Suprapubic skin (tissue), 4 donors: ENCODE measurements at places on chromosomes 3 and 15.

GRCh38 chr3:155312781-155313180 lies 19.3 kb upstream of the STRIT1 start:
- H3K36me3 ChIP-seq, result no peaks in the 10 kb centered on the region
- DNase-seq, result no peak
- no peak overlapping the region for H3K4me3 ChIP-seq
- no peak overlapping the region for H3K27ac ChIP-seq

GRCh38 chr15:92462424-92463125 lies 68.9 kb downstream of the ST8SIA2 start:
- no peaks in the 10 kb centered on the region for H3K4me1 ChIP-seq
- no peak overlapping the region for H3K27ac ChIP-seq
- no peak for DNase-seq
- no peaks in the 10 kb centered on the region for H3K36me3 ChIP-seq

DNA sequence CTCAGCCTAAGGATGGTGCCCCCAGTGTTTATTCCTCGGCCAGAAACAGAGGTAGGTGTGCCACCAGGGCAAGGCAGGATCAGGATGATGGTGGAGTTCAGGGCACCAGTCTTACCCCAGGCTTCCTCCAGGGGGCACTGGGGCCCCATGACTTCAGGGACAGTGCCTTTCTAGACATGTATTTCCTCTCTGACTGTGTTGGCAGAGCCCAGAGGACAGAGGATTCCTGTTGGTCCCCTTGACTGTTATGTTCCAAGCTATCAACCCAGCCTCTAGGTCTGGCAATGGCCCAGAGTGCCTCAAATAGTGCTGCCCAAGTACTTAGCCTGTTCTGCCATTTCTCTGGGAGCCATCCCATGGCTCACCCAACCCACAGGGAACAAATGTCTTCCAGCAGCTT lies 2.8 kb downstream of the HEMK1 start:
- no peaks in the 10 kb centered on the region for H3K27me3 ChIP-seq
- peaks cover 7% of the 10 kb centered on the region for H3K36me3 ChIP-seq
- peaks cover 59% of the 10 kb centered on the region for H3K4me1 ChIP-seq

- no peak for DNase-seq
- peaks cover 6% of the 10 kb centered on the region for H3K4me1 ChIP-seq
- H3K36me3 ChIP-seq, result no peaks in the 10 kb centered on the region
- no peaks in the 10 kb centered on the region for H3K27me3 ChIP-seq
- no peak overlapping the region for H3K27ac ChIP-seq
- H3K4me3 ChIP-seq, result no peak overlapping the region
Measured at GRCh38 chr3:17639765-17640164, 102.7 kb downstream of the TBC1D5 start.

- no peak for DNase-seq
- H3K27me3 ChIP-seq, result peaks cover 3% of the 10 kb centered on the region
- no peak overlapping the region for H3K4me3 ChIP-seq
- no peaks in the 10 kb centered on the region for H3K36me3 ChIP-seq
- no peak overlapping the region for H3K27ac ChIP-seq
Measured at GRCh38 chr3:43872301-43872700, 181.6 kb downstream of the ABHD5 start.

DNA sequence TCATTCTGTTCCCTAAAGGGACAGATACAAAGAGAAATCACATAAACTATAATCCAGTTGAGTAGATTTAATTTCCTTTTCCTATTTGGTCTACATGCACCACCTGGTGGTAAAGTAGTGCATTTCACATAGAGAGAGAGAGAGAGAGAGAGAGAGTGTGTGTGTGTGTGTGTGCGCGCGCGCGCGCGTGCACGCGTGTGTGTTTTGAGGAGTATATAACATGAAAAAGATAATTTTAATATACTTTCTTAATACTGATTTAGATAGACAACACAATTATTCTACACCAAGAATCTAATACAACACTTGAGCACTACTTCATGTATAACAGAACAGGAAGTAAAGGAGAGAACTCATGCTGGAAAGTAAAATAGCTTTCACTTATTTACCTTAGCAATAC lies 1.1 kb upstream of the FGF7 start:
- DNase-seq, result peak; percentile 57
- H3K4me3 ChIP-seq, result peak overlapping the region; percentile 34
- no peaks in the 10 kb centered on the region for H3K36me3 ChIP-seq
- peaks cover 11% of the 10 kb centered on the region for H3K4me1 ChIP-seq

- H3K4me1 ChIP-seq, result no peaks in the 10 kb centered on the region
- no peaks in the 10 kb centered on the region for H3K27me3 ChIP-seq
- DNase-seq, result no peak
- no peaks in the 10 kb centered on the region for H3K36me3 ChIP-seq
Measured at GRCh38 chr15:79743032-79743431, 153.8 kb downstream of the MTHFS start.

DNA sequence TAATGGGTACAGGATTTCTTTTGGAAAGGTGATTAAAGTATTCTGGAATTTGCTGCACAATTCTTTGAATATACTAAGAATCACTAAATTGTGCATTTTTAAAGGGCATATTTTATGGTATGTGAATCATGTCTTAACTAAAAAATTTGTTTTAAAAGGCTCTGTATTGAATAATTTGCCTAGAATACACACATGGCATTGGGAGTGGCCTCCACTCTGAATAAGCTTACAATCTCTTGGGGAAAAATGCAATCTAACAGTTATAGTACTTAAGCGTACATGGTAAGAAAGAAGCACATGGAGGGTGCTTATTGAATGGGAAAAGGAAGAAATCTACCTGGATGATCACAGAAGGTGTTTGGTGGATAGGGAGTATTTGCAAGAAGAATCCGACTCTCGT lies 385.1 kb downstream of the LPP start:
- H3K36me3 ChIP-seq, result no peaks in the 10 kb centered on the region
- no peak for DNase-seq
- H3K4me3 ChIP-seq, result no peak overlapping the region
- peaks cover 2% of the 10 kb centered on the region for H3K4me1 ChIP-seq
- H3K27ac ChIP-seq, result no peak overlapping the region

- no peak for DNase-seq
- H3K4me3 ChIP-seq, result no peak overlapping the region
- no peaks in the 10 kb centered on the region for H3K36me3 ChIP-seq
- peaks cover 70% of the 10 kb centered on the region for H3K4me1 ChIP-seq
- H3K27me3 ChIP-seq, result no peaks in the 10 kb centered on the region
Measured at GRCh38 chr3:177107461-177108239, 89.6 kb downstream of the TBL1XR1 start.

DNA sequence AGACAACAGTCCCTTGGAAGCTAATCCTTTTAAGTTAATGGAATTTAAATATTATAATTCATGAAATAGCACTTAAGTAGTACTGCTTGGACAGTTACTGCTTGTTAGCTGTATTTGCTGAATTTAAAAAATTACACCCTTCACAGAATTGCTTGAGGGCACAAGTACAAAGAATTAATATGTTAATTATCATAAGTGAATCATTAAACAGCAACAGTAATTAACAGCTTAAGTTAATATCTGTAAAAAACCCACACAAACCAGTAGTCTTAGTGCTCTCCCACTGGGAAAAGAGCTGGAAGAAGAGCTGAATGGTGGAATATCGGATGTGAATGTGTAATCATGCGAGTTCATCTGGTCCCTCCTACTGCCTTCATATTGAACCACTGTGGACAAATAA lies 232.0 kb downstream of the CD47 start:
- DNase-seq, result no peak
- H3K27me3 ChIP-seq, result no peaks in the 10 kb centered on the region
- H3K36me3 ChIP-seq, result no peaks in the 10 kb centered on the region

DNA sequence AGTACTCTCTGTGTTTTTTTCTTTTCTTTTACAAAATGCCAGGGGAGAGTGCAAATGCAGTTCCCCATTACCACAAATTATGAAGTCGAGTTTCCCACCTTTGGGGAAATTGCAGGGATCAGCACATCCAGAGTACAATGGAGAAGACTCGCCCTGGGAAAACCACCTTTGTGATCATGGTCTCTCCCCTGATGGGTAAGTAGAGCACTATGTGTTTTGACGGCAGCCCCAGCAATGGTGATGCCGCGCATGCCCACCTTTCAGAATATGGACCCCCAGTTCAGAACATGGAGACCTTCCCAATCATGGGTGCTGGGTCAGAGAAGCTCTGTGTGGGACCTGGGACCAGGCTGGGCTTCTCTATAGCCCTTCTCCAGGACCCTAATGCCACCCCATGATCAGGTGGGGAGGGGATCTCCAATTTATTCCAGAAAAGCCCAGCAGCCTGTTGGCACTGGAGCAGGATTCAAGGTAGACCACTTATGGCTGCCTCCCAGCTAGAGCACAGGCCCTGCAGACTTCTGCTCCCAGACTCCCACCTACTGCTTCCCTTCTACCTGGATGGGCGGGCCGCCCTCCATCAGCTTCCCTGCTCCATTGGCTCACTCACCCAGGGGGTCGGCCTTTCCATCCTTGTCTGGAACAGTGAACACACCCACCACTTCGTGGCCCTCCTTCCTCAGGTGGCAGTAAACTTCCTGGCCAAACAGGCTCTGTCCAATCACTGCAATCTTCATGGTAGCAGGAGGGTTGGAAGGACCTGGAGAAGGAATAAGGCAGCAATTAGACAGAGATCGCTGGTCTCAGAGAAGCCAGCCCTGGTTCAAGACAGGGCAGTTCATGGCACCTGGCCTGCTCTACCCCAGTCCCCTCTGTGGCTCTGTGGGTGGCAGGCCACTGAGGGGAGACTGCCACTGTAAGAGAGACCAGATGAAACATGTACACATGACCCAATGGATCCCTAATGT lies 19.9 kb downstream of the ALDH1L1 start:
- peaks cover 12% of the 10 kb centered on the region for H3K27me3 ChIP-seq
- no peaks in the 10 kb centered on the region for H3K4me1 ChIP-seq
- no peak overlapping the region for H3K4me3 ChIP-seq
- no peaks in the 10 kb centered on the region for H3K36me3 ChIP-seq
- DNase-seq, result no peak

GRCh38 chr3:54527521-54527920 lies 400.3 kb downstream of the LRTM1 start:
- H3K36me3 ChIP-seq, result no peaks in the 10 kb centered on the region
- H3K27me3 ChIP-seq, result no peaks in the 10 kb centered on the region
- H3K27ac ChIP-seq, result peak overlapping the region; percentile 66
- no peaks in the 10 kb centered on the region for H3K4me1 ChIP-seq
- DNase-seq, result no peak

DNA sequence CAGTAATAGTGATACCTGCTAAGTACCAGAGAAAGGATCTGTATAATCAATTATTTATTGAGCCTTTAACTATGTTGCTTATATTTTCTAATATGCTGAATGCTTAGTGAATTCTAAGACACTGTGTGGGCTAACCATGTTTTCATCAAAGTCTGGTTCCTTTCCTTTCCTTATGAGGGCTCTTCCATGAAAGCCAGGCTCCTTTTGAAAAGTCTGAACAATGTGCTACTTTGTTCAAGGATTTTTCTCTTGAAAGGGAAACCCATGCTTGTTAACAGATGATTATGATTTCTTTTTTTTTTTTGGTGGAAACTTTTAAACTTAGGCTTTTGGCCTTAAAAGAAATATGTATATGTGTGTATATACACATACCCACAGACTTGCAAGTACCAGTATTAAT lies 17.0 kb downstream of the YEATS2 start:
- no peak for DNase-seq
- no peak overlapping the region for H3K27ac ChIP-seq
- H3K4me1 ChIP-seq, result peaks cover 4% of the 10 kb centered on the region
- H3K36me3 ChIP-seq, result peaks cover 38% of the 10 kb centered on the region
- H3K4me3 ChIP-seq, result no peak overlapping the region

DNA sequence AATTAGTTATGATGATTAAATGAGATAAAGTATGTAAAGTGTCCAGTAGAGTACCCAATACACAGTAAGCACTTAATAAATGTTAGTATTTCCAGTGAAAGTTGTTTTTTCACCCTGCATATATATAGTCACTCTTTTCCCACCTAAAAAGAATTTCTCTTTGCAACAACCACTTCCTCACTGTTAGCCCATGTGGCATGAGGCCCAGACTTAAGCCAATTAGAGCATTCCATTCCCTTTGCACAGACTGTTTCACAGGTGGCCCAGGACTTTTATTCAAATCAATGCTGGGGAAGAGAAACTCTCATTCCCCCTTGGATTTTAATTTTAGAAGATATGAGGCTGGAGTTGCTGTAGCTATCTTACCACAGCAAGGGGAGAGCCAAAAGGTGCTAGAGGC lies 3.7 kb downstream of the IFT80 start:
- no peak for DNase-seq
- no peaks in the 10 kb centered on the region for H3K36me3 ChIP-seq
- H3K27ac ChIP-seq, result no peak overlapping the region
- H3K4me1 ChIP-seq, result peaks cover 9% of the 10 kb centered on the region

DNA sequence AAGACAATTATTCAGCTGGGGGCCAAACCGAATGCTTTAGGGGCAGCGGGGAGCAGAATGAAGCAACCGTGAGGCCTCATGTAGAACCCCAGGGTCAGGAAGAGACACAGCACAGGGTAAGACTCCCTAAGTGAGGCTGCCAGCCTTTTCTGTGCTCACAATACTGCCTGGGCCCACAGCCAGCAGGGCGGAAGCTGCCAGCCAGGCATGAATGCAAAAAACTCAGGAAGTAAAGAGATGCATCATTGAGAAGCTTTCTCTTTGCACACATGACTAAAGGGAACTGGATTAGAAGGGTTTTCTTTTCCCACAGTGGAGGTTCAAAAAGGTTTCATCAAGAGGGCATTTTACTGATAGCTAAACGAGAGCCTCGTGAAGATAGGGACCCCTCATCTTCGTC lies 33.3 kb downstream of the CA12 start:
- no peak overlapping the region for H3K4me3 ChIP-seq
- no peaks in the 10 kb centered on the region for H3K36me3 ChIP-seq
- peaks cover 80% of the 10 kb centered on the region for H3K4me1 ChIP-seq
- H3K27me3 ChIP-seq, result no peaks in the 10 kb centered on the region
- H3K27ac ChIP-seq, result peak overlapping the region; percentile 89
- DNase-seq, result peak; percentile 80

- H3K4me3 ChIP-seq, result no peak overlapping the region
- no peak overlapping the region for H3K27ac ChIP-seq
- DNase-seq, result no peak
- H3K4me1 ChIP-seq, result no peaks in the 10 kb centered on the region
- H3K36me3 ChIP-seq, result no peaks in the 10 kb centered on the region
Measured at GRCh38 chr3:116614795-116615362, 94.7 kb upstream of the TUSC7 start.

- no peak overlapping the region for H3K4me3 ChIP-seq
- H3K27me3 ChIP-seq, result no peaks in the 10 kb centered on the region
- no peaks in the 10 kb centered on the region for H3K4me1 ChIP-seq
- no peaks in the 10 kb centered on the region for H3K36me3 ChIP-seq
Measured at GRCh38 chr3:38563886-38564270, 67.7 kb downstream of the EXOG start.
